ENCODE measurements at places on chromosomes 2 and 18. TPM values are rescaled to one million over a fixed set of nuclear protein-coding genes. Genes with fewer than 3 reads are reported as not detected.

DNA sequence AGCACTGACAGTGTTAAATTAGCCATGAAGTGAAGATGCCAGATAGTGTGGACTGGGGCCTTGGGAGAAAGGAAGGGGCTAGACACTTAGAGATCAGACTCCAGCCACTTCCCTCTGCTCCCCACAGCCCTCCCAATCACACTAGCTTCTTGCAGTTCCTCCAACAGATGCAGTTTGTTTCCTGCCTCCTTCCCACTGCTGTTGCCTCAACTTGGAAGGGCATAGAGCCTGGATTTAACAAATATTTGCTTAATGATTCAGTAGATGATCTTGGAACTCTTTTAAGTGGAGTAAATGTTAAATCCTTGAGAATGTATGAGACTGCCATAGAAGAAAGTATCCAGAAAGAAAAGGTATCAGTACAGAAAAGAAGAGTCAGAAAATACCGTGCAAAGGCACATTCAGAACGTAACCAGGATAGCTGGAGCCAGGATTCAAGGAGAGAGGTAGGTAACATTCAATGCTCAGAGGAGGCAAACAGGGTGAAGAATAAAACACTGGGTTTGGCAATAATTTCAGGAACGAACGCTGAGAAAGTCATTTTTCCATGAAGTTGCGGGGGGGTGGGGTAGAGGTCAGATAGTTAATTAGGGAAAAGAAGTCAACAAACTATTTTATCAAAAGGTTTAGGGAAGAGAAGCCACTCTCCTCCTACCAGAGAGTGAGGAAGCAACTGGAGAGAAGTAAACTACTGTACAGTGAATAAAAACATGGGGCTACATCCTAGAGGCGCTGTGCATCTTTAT is 1.3 kb upstream of the BZW1 start:
- no peak for DNase-seq

The ERFE gene
- total RNA-seq, result 3.8 TPM

- no peak for DNase-seq
These were observed 1.5 kb downstream of the KIF1A start for GRCh38 chr2:240818293-240819125.

DNA sequence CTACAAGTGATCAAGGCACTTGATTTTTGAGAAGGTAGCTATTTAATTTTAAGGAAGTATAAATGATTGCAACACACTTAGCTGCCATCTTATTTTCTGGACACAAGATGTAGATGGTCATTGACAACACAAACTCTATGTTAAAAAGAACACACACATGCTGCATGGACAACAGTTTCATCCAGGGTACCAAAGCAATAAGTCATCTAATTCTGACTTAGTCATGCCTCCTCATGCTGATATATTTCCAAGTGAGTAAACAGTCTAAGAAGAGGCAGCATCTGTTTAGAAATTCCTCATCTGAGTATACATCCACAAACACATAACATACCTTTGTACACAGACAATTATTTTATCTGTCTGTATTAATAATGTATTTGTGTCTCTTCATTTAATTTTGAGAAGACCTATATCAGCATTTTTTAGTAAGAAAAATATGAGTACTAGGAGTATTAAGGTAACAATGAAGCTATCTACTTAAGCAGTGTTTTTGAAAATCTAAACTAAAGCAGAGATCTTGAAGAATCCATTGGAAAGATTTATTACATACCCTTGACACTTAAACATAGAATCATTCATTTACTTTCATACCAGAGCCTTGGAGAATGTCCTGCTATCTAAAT is 84.9 kb downstream of the SCN1A start:
- DNase-seq, result no peak

The CFC1 gene
- not detected for total RNA-seq

The TRIP12 gene
- total RNA-seq, result 350 TPM

DNA sequence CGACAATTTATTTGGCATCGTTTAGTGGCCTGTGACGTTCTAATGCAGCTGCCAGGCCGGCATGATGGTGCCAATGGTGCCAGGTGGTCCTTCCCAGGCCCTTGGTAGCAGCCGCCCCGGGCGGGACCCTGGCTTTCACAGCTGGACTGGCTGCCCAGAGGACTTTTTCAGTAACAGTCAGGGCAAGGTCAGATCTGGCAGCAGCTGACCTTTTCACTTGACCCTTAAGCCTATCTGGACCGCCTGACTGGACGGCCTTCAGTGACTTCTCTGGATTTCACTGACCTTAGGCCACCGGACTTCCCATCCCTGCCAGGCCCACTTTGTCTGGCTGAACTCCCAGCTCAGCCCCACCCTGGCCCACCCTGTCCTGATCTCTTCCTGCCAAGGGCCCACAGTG is 15.9 kb downstream of the TRIB2 start:
- DNase-seq, result no peak

- no peak for DNase-seq
These were observed 186.8 kb downstream of the ZNF521 start for GRCh38 chr18:25164848-25165811.

DNA sequence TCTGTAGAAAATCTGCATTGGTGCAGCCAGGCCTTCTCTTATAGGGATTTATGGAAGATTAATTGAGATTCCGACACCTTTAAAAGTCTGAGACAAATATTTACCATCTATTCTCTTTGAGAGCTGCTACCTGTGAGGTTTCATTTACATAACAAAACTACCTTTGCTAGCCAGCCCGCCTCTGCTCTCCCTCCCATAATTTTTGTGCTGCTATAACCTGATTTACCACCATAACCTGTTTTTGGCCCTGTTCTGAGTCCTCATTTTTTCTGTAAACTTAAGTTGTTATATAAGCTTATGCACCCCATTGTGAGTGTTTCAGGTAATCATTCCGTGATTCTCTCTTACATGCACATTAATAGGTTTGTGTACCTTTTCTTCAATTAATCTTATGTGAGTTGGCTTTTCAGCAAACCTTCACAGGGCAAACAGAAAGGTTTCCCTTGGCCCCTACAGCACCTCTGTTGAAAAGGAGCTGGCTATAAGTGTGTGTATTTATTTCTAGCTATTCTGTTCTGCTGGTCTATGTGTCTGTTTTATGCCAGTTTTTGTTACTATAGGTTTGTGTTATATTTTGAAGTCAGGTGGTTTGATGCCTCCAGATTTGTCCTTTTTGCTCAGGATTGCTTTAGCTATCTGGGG is 114.9 kb upstream of the XIRP2 start:
- no peak for DNase-seq
